T follicular helper cell (primary cell): ENCODE measurements at places on chromosomes 4 and X.
A peak's percentile ranks its signal among the peaks of the same experiment; 100 is the strongest.

DNA sequence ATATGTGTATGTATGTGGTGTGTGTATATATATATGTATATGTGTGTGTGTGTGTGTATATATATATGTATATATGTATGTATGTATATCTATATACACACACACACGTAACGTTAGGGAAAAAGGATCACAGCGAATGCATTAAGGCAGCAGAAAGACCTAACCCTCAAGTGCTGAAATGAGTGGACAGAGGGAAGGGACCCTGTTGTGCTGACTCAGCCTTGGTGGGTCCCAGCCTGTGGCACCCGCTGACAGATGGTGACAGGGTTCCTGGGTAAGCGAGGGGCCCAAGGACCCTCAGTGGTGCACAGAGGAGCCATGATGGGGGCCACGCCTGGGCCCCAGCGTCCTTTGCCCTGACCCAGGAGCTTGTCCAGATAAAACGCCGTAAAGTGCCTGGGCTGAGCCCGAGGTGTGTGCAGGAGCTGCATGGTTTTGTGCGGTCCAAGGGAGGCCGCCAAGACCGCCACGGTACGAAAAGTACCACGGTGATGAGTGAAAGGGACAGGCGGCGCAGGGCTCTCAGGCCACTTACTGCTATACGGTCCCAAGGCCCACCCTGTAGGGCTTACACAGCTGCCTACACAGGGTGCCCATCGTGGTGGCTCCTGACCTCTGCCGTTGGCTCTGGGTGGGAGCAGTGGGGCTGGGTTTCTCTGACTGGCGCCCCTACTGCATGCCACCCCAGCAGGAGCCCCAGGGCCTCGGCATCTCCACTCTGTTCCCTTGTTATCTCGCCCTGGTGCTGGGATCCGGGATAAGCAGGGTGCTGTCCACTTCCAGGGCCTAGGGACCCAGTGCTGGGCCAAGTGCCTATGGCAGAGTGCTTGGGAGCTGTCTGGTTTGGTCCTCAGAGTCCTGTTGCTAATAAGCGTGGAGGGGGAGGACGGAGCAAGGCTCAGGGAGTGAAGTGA is 10.0 kb downstream of the SH3BP2 start:
- DNase-seq = no peak

- DNase-seq = no peak
Observed at GRCh38 chr4:138774940-138775339, 240.6 kb upstream of the NOCT start.

GRCh38 chr4:25020236-25020635 is 10.5 kb downstream of the LGI2 start:
- no peak for DNase-seq

GRCh38 chr4:56468097-56468422 is 643 bp downstream of the SRP72 start:
- DNase-seq = peak; percentile 6

DNA sequence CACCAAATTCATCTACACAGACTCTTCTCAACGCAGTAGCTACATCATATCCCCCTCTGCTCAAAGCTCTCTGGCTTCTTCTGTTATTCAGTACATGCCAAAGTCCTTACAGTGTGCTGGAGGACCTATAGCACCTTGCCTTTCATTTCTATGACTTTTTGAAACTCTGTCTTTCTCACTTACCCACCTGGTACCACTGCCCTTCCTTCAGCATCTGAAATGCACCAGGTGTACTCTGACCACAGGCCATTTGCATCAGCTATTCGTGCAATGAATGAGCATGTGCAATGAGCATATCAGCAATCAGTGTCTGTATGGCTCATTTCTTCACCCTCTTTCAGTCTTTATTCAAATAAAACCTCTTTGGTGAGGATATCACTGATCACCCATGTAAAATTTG is 399.9 kb downstream of the RAB28 start:
- no peak for DNase-seq

DNA sequence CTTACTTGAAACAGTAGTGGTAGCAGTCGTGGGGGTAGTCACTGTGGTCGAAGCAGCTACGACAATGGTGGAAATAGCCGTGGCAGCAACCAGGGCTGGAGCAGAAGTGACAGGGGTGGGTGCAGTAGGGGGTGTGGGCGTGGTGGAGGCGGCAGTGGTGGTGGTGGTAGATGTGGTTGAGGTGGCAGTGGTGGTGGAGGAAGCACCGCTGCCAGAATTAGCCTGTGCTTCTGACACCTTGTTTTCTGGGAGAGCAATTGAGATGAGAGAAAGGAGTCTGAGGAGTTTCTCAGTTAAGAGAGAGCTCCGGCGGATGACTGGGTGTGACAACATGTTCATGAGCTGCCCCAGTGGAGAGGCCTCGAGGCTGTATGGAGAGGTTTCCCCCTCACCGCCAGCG is 113.5 kb upstream of the HSD17B10 start:
- DNase-seq = no peak

DNA sequence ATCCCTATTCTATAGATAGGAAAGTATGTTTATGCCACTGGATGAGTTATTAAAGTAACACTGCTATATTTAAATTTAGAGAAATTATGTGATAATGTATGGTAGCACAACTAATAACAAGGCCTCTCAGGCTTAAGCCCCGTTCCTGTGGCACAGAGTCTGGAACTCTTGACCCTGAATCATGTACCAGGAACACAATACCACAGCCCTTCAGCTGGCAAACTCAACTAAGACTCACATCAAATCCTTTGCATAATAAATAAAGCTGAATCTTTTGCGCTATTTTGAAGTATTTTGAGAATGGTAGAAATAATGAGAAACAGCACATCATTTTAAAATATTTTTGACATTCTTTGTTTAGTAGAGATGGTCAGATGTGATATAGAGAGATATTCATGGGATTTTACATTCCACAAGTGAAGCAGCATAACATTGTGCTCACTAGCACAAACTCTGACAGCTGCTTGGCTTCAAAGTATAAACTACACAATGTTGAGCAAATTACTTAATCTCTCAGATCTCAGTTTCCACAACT is 478.4 kb upstream of the FAM241A start:
- no peak for DNase-seq

- no peak for DNase-seq
Observed at GRCh38 chr4:169058312-169058711, 48.3 kb upstream of the CBR4 start.

GRCh38 chr4:150283689-150284088 is 205.4 kb downstream of the DCLK2 start:
- no peak for DNase-seq

DNA sequence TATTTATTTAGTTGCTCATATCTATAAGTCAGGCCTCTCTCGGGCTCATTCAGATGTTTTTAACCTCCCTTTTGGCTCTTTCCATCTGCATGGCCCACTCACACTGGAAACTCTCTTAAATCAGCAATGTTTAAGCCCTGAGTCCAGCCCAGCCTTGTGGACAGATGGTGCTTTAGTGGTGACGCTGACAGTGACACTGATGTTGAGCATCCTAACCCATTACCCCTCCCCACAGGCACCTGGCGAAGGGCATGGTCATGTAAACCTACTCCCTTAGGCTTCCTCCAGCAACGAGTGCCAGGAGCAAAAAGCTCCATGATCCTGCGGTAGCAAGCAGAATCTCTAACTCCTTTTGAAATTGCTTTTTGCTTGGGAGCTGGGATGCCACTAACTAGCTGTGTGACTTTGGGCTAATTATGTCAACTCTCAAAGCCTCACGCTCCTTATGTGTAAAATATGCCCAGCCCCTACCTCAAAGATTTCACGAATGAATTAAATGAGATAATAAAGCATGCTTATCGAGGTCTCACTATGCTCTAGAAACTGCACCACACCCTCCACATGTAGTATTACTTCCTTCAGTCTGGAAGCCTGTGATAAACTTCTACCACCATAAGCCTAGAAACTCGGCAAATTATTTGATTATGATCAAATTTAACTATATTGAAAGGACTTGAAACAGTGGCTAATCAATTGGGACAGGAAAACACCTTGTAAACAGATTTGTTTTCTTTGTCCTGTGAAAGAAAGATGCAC is 569.4 kb downstream of the BCOR start:
- no peak for DNase-seq

DNA sequence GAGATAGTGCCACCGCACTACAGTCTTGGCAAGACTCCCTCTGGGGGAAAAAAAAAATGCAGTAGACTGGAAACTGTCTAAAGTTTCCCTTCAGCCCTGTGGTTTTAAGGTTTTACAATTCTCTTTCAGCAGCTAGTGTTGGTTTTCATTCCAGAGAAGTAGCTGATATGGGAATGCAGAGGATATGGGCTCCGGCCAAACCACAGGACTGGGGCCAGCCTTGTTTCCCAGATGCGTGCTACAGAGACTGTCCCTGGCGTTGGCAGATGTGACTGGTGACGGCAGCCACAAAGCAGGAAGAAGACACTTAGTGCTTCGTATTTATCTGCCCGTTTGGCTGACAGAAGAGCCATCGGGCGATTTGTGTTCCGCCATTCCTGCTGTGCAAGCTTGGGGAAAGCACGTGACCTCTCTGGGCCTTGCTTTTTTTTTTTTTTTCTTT is 43.2 kb downstream of the ZBTB49 start:
- DNase-seq = no peak

DNA sequence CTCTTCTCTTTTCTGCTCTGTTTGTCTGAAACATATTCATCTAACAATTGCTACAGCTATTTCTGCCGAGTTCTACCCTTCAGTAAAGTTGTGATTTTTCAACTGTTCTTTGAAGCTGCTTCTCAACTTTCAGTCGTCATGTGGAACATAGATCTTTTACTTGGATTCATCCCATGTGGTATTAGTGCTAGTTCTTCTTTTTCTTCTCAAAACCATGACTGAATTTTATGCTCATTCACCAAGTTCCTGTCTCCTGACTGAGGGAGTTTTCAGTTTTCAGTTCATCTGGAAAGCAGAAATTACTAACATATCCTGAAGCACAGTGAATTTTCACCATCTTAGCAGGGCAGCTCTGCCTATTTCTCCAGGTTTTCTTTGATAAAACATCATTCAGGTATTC is 12.1 kb downstream of the ACSL4 start:
- DNase-seq = no peak

GRCh38 chr4:79638735-79639134 is 230.7 kb upstream of the GK2 start:
- no peak for DNase-seq

DNA sequence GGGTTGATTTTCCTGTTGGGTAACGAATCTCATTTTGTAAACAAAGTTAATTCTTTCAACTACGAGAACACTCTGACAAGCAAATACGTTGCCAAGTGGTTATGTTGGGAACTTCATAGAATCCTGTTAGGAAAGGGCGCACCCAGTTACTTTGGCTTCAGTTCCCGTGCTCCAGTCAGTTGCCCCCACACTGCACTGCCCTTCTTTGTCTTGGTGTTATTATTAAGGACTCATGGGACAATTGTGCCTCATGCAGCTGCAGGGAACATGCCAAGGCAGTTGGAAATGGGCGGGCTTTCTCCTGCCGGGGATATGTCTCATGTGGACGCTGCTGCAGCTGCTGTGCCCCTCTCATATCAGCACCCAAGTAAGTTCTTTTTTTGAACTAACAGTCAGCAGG is 28.9 kb downstream of the OFD1 start:
- no peak for DNase-seq

- no peak for DNase-seq
Observed at GRCh38 chrX:123943488-123943887, 18.0 kb upstream of the STAG2 start.

- no peak for DNase-seq
Observed at GRCh38 chr4:124163401-124163800, 549.1 kb downstream of the ANKRD50 start.

- no peak for DNase-seq
Observed at GRCh38 chr4:145736241-145736831, 56.4 kb downstream of the C4orf51 start.

DNA sequence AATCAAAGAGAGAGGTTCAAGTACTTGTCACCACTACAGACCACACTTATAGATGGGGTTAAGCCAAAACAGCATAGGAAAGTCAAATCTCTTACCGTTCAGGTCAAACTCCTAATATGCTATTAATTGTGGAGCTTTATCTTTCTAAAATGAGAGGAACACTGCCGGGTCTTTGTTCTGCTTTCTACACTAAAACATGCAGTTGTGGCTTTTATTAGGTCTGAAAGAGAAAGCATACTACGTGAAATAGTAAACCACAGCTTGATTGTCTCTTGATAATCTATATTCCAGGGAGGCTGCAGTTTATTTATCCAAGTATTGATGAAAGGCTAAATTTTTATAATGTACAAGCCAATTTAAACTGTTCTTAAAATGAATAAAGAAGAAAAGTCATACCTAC is 12.3 kb upstream of the INPP4B start:
- DNase-seq = no peak

GRCh38 chr4:71607780-71608677 is 175.8 kb downstream of the GC start:
- DNase-seq = no peak

- DNase-seq = no peak
Observed at GRCh38 chr4:20506827-20507226, 193.4 kb upstream of the PACRGL start.

DNA sequence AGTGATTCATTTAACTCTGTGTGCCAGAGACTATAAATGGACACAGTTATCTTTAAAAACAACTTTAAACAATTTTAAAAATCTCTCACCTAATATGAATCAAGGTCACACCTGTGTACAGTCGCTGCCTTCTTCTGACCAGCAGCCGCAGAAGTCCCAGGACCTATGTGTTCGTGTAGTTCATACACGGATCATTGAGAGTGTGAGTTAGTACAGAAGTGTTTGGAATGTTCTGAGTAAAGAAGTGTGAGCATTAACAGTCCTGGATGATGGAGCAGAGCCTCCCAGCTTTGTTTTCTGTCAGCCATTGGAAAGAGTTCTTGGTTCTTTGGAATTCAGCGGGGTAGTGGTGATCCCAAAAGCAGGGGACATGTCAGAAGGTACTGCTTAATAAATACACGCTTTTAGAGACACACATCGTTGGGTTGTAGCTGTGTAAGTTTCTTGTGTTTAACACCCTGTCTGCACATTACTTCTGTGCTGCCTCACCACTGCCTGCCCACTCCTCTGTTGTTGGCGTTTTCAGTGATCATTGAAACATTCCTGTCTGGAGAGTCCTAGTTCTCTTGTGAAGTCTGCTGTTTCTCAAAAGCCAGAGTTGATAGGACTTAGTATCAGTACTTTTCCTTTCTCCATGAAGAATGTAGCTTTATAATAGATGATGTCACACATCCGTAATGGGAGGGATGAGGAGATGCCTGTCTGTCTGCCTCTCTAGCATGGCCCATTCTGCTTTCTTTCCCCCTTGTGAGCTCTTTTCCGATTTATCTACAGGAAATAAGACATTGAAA is 90.6 kb downstream of the PTTG2 start:
- no peak for DNase-seq

- DNase-seq = no peak
Observed at GRCh38 chr4:149553959-149554520, 261.6 kb downstream of the IQCM start.

GRCh38 chrX:150255441-150256296 is 107.4 kb upstream of the MAMLD1 start:
- DNase-seq = no peak

- DNase-seq = no peak
Observed at GRCh38 chr4:16431866-16432265, 205.6 kb upstream of the TAPT1 start.

- no peak for DNase-seq
Observed at GRCh38 chr4:39822662-39823061, 124.7 kb downstream of the UBE2K start.
